ENCODE measurements at places on chromosomes 1 and 21.

DNA sequence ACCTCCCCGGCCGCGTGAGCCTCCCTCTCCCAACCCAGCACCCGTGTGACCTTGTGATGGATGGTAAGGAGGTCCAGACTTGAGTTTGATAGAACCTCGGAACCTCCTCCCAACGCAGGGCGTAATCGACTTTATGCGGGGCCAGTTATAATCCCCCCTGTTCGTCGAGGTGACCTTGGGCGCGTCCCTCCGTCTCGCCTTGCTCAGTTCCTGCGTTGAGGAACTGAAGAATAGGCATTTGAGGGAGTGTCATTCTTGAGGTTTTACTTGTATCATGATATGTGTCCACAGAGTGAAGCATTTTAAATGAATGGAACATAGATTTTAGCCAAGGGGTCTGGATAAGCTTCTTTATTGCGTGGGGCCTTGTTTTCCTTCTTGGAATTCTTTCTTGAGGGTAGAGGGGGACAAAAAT is 433 bp downstream of the TIMM17A start:
- no peak for DNase-seq

DNA sequence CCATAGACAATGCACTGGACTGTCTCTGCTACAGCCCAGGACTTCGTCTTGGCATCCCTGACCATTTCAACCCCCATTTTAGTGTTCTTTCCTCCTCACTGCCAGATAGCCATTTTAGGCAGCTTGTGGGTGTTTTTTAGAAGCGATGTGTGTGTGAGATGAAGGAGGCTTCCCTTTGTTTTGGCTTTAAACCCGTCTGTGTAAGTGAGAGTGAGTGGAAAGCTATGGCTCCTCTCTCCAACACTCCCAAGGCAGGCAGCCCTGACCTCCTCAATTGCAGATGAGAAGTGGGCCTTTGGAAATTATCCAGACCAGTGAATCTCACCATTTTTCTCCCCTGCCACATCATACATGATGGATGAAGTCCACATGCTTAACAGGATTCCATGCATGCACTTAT is 70.3 kb upstream of the PGBD5 start:
- no peak for DNase-seq

DNA sequence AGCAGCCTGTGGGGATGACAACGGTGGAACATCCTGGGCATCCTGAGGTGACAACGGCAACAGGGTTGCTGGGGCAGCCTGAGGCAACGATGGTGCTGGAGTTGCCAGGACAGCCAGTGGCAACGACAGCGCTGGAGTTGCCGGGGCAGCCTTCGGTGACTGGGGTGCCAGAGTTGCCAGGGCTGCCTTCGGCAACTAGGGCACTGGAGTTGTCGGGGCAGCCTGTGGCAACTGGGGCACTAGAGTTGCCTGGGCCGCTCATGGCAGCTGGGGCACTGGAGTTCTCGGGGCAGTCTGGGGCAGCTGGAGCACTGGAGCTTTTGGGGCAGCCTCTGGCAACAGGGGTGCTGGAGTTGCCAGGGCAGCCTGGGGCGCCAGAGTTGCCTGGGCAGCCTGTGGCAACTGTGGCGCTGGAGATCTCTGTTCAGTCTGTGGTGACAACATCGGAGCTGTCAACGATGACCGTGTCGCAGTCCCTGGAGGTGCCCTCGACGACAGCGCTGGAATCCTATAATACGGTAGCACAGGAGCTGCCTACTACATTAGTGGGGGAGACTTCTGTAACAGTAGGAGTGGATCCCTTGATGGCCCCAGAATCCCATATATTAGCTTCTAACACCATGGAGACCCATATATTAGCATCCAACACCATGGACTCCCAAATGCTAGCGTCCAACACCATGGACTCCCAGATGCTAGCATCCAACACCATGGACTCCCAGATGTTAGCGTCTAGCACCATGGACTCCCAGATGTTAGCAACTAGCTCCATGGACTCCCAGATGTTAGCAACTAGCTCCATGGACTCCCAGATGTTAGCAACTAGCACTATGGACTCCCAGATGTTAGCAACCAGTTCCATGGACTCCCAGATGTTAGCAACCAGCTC is 8.2 kb downstream of the SON start:
- DNase-seq, result no peak

GRCh38 chr21:44329086-44329889 is 9.9 kb downstream of the CFAP410 start:
- no peak for DNase-seq

DNA sequence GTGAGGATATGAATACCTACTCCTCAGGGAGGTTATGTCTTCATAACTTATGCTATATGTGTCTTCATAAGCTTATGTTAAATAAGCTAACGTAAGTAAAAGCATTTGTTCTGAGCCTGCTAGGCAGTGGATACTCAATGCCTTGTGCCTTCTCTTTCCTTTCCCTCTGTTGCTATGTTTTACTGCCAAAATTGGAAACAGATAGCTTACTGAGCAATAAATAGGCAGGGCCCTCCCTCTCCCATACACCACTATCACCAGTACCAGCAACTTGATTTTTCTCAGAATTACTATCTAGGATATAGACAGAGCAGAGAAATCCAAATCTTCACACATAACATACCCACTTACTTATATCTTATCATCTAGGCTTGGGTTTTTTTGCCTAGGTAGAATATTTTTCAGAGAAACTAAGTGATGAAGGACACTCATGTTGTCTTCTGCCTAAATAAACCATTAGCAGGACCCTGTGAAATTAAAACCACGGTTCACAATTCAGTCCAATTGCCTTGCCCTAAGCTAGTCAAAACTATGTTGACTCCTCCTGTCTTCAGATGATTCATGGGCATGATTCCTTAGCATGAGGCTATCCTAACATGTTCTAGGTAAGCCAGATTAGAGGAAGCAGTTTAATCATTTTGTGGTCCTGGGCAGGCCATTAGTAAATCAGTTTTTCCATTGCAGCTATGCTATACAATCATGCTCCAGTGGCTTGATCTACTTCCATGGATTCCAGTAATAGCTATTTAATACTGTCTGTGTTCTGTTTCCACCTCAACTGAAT is 15.9 kb upstream of the LRRC8C start:
- DNase-seq, result no peak

DNA sequence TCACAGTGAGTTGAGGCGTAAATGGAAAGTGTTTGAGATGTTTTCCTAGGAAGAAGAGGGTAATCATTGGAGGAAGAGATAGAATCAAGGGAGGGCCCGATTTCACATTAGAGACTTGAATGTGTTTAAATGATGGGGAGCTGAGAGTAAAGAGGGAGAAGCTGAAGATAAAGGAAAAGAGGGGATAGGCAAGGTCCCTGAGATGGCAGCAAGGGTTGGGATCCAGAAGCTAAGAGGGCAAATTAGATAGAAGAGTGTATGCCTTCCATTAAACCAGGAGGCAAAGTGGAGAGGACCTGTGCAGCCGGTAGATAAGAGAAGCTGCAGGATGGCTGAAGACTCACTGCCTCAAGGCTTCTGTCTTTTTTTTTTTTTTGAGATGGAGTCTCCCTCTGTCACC is 21.6 kb upstream of the CSF1 start:
- DNase-seq, result no peak

GRCh38 chr1:2334883-2335534 is 56.3 kb downstream of the MORN1 start:
- no peak for DNase-seq

DNA sequence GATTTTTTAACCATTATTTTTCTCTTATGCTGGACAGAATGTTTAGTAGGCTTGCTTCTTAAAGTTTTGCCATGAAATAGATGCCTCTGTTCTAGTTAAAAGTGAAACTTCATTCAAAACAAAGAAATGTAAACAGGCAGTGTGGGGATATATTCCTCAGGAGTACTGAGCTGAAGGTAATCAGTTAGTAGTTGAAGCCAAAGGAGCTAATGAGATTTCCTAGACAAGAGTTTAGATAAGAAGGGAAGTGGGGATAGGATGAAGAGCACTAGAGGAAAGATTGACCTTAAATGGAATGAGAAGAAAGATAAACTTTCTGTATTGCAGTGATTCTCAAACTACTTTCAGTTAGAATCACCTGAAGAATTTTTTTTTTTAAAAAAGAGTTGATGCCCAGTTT is 23.9 kb downstream of the PRRC2C start:
- DNase-seq, result no peak

GRCh38 chr1:203305809-203306088 is 430 bp downstream of the BTG2 start:
- no peak for DNase-seq

DNA sequence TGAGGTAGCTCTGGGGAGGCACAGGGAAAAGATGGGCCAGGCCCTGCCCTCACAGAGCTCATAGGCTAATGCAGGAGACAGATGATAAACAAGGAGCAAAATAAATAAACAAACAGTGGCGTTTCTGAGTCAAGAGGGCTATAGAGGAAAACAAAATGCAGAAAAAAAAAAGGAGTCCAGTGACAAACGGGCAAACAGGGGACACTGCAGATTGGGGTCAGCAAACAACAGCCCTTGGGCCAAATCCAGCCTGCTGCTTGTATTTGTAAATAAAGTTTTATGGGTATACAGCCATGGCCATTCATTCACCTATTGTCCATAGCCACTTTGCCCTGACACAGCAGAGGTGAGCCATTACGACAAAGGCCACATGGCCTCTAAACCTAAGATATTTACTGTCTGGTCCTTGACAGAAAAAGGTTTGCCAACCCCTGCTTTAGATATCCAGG is 19.1 kb upstream of the PINK1 start:
- DNase-seq, result no peak

DNA sequence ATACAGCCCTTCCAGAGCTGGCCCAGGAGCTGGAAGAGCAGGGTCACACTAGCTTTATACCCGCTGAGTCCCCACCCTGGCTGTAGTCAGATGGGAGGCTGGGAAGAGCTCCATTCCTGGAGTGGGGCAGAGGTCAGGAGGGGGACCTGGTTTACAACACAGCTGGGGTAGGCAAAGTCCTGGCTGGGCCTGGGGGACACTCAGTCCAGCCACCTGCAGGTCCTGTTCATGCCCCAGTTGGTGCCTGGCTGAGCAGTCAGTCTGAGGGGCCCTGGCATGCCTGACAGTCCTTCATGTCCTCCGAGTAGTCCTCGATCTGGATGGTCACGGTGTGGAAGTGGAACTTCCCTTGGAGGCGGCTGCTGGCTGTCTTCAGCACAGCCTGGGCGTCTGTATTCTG is 7.0 kb downstream of the SLC30A2 start:
- no peak for DNase-seq

- no peak for DNase-seq
These were observed 470 bp upstream of the RTCA start for GRCh38 chr1:100265562-100265930.

GRCh38 chr1:66237042-66237441 is 296.9 kb upstream of the SGIP1 start:
- DNase-seq, result no peak

- DNase-seq, result no peak
These were observed 532 bp downstream of the RALGPS2 start for GRCh38 chr1:178725466-178726086.

- DNase-seq, result no peak
These were observed 8.5 kb downstream of the ELOA start for GRCh38 chr1:23751815-23752200.

- DNase-seq, result no peak
These were observed 36.1 kb downstream of the DPH5 start for GRCh38 chr1:100989306-100990077.

DNA sequence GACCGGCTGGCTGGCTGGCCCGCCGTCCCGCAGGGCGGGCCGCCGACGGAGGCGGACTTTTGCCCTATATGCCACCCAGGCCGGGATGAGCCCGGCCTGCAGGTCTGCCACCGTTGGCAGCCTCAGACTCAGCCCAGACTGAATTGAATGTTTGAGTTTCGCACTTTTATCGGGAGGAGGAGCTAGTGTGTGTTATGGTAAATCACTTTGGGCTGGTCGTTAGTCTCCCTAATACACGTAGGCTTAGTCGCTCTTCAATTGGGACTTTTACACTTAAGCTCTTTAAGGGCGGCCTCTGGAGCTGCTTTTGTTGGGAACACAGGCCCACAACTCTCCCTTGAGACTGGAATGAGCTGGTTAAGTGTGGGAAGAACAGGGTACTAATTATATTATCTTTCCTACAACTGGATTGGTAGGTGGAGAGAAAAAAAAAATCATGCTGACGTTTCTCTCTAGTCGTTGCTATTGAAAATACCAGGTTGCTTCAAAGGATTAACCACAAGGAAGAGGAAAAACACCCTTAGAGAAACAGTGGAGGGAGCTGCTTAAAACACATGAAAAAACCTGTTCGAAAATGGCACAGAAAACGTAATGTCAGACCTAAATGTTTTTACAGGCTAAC is 1.4 kb upstream of the IRF2BP2 start:
- no peak for DNase-seq

DNA sequence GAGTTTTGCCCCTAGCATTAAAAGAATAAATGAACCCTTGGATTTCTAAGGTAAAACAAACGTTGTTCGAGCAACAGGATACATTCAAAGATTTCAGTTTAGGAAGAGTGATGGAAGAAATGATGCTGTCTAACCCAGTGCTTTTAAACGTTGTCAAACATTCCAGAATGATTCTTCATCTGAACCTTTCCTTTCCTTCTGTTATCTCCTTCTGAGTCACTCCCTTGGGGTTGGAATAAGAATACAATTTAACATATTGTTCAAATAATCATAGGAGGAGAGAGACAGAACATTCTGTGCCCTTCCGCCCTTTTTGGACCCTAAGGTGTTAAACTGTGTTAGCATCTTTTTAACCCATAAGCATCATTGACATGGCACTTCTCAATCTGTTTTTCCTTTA is 61.1 kb upstream of the RCOR3 start:
- DNase-seq, result no peak

DNA sequence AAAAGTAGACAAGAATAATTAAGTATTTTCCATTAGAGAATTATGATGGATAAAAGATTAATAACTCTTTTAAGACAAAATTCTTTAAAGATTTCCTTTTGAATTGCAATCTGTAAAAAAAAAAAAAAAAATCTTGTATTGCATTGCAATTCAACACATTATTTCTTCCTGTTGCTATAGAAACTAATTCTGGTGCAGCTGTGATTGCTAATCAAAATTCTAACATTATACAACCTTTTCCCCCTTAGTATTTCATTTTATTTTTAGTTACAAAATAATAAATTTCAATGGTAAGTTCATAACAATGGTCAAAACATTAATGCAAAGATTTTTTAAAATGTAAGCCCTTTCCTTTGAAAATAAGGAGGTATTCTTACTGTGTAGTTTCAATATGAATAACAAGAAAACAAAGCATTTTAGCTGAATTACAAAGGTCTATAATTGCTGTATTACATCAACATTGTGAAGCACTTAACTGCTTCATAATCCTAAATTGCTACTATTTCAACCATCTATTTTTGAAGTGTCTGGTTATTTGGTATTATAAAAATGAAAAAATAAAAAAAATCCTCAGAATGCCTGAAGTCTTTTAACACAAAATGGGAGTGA is 135.0 kb downstream of the SYT14 start:
- DNase-seq, result no peak

- no peak for DNase-seq
These were observed 6.0 kb upstream of the AGO1 start for GRCh38 chr1:35876988-35877387.

All from stimulated activated CD4-positive, alpha-beta T cell treated with anti-CD3 and anti-CD28 coated beads, TNF-alpha, amount 100 ng/mL, for 1 hour (primary cell).